ENCODE measurements at places on chromosomes 3 and 15.

DNA sequence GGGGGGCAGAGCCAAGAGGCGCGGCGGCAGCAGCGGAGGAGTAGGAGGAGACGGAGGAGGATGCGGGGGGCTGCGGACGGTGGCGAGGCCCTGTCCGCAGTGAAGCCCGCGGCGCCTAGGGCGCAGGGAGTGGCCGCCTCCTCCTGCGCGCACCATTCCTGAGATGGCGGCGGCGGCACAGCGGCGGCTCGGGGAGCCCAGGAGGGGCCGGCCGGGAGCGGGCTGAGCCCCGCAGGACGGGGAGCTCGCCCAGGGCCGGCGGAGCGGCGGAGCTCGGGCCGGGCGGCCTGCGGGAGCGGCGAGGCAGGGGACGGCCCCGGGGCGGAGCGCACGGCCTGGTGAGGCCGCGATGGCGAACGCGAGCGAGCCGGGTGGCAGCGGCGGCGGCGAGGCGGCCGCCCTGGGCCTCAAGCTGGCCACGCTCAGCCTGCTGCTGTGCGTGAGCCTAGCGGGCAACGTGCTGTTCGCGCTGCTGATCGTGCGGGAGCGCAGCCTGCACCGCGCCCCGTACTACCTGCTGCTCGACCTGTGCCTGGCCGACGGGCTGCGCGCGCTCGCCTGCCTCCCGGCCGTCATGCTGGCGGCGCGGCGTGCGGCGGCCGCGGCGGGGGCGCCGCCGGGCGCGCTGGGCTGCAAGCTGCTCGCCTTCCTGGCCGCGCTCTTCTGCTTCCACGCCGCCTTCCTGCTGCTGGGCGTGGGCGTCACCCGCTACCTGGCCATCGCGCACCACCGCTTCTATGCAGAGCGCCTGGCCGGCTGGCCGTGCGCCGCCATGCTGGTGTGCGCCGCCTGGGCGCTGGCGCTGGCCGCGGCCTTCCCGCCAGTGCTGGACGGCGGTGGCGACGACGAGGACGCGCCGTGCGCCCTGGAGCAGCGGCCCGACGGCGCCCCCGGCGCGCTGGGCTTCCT lies at the start of gene GPR27:
Gene GPR27 (plus strand): TSS at position 155 of the 909 bp plus-strand sequence. CDS start 195 bp downstream, at position 350.
- no peaks in the 10 kb centered on the region for H3K36me3 ChIP-seq
- H3K27me3 ChIP-seq, result peaks cover 53% of the 10 kb centered on the region
- peaks cover 8% of the 10 kb centered on the region for H3K4me1 ChIP-seq
- peak; percentile 17 for DNase-seq

DNA sequence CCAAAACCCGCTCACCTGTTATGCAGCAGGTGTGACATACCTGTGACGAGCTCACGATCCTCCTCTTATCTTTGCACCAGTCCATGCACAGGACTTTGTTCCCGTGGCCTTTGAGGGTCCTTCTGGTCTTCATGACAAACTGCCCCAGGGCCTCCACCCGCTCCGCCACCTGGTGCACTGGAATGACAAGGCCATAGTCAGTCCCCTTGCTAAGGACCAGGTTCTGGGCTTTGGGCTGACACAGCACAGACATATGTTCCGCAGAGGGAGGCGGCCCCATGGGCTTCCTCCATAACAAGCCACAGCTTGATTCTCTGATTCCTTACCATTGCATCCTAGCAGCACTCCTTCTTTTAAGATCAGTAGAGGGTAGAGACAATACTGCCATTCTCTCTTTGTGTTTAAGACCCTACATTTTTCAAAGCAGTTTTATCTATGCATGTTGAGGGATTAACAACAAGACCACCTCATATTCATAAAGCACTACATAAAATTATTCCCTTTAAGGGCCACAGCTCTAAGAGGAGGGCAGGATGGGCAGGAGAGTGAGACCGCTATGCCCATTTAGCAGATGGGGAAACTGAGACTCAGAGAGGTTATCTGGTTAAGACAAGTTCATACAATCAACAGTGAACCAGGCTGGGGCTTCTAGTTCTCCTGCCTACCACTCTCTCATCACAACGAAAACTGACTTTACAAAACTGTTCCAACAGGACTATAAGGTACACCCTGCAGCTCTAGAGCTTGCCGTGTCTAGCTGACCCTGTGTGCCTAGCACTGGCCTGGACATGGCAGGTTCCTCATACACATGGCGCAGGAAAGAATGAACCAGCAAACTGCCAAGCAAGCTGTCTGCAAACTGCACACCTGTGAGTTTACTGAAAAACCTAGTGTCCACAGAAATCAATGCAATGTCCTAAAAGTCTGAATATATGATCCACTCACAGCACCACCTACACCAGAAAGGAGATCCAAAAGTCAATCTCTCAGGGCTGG lies 37.0 kb downstream of the GNB5 start:
- no peak overlapping the region for H3K27ac ChIP-seq
- no peak overlapping the region for H3K4me3 ChIP-seq
- H3K4me1 ChIP-seq, result peaks cover 7% of the 10 kb centered on the region
- H3K36me3 ChIP-seq, result peaks cover 26% of the 10 kb centered on the region
- H3K27me3 ChIP-seq, result no peaks in the 10 kb centered on the region
- no peak for DNase-seq

DNA sequence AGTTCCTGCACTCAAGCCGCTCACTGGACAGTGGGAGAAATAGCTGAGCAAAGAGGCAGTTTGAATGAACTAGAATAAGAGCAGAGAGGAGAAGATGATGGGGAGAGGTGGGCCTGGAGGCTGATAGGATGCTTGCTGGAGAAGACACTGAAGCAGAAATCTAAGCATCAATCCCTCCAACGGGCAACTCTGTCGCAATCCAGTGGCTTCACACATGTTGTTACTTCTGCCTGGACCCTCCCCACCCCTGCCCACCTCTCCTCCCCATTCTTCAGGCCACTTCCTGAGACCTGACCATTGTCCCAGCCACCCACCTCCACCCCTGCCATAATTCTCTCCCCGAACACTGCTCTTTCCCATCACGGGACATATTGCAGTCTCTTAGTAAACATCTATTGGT lies 76.0 kb downstream of the SRGAP3 start:
- H3K36me3 ChIP-seq, result no peaks in the 10 kb centered on the region
- no peak overlapping the region for H3K4me3 ChIP-seq

GRCh38 chr3:160677459-160677881 lies 510 bp downstream of the ARL14 start:
- H3K4me1 ChIP-seq, result no peaks in the 10 kb centered on the region
- no peak overlapping the region for H3K4me3 ChIP-seq
- no peak for DNase-seq
- no peak overlapping the region for H3K27ac ChIP-seq

GRCh38 chr3:126478581-126479310 lies 3.1 kb upstream of the ZXDC start:
- H3K4me3 ChIP-seq, result no peak overlapping the region
- H3K27ac ChIP-seq, result no peak overlapping the region
- no peak for DNase-seq
- no peaks in the 10 kb centered on the region for H3K27me3 ChIP-seq
- peaks cover 21% of the 10 kb centered on the region for H3K4me1 ChIP-seq

Measured in left ventricle myocardium inferior (tissue), 1 donor.